Activated CD4-positive, alpha-beta T cell treated with anti-CD3 and anti-CD28 coated beads for 4 hours (primary cell): ENCODE measurements at places on chromosomes 7 and 10.

- DNase-seq = no peak
Measured at GRCh38 chr10:45451407-45451806, 77.4 kb downstream of the ALOX5 start.

DNA sequence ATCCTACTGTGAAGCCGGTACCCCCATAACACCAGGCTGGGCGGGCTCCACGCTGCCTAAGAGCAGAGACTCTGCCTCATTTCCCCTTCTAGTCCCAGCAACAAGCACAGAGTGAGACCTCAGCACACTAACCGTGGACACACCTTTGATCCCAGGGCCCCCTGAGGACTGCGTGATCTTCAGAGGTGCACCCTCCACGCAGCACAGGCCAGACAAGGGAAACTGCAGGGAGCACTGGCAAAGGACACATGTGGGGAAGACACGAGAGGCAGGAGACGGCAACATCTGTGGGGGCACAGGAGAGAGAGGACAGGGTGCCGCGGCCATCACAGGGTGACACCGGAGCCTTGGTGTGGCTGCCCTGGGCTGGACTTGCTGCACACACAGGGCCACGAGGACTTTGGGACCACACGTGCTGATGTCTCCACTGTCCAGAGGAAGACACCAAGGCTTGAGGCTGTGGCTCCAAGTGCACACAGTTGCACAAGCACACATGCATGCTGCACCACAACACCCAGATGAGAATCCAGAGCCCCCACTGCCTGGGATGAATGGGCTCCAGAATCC is 128.8 kb downstream of the PTPRN2 start:
- DNase-seq = no peak

DNA sequence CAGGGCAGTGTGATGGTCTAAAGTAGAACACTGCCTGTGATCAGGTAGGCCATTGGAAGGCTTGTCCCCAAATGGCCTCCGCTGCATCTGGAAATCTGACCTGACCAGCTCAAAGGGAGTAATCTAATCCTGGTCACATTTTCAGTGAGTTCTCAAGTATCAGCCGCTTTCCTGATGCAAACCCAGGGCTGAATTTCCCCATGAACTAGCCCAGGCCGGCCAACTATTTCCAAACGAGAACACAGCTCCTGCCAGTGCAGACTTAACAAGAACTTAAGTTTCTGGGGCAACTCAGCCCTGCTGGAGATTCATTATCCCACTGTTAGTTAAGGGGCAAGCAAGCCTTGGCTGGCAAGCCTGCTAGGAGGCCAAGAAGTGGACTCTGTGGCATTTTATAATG is 59.6 kb upstream of the FAM180A start:
- DNase-seq = no peak

- DNase-seq = no peak
Measured at GRCh38 chr7:151801782-151802468, 75.0 kb downstream of the PRKAG2 start.

DNA sequence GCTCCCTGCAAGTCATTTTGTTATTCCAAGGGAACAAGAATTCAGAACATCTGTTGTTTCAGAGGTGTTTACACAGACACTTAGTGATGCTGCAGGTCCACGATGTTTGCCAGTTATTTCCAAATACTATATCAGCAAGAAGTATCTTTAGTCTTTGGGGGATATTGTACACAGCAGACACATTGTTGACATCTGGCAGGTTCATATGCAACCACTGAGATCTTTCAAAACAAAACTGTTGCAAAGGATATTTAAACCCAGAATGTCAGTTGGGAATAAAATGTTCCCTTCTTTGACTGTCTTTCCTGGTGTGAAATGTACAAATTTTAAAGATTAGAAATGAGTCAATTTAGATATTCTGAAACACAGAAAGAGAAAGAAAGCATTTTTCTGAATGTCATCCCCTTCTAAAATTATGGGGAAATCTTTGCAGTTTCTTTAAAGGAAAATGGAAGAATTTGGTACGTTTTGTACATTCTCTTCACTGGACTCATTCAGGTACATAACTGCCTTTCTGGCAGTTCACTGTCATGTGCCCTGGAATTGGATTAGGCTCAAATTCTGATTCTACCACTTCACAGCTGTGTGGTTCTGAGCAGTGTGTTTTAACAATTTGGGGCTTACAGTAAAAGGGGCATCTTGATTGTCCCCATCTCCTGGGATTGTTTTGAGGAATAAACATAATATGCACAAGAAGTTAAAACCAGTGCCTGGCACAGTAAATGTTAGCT is 40.3 kb upstream of the CELF2 start:
- DNase-seq = no peak

GRCh38 chr10:3006607-3007006 is 60.7 kb upstream of the PFKP start:
- DNase-seq = no peak

- no peak for DNase-seq
Measured at GRCh38 chr7:124403112-124403511, 362.5 kb downstream of the GPR37 start.
